ENCODE measurements at places on chromosomes 3 and 15.

GRCh38 chr3:138210528-138210927 lies 23.4 kb downstream of the ARMC8 start:
- DNase-seq: no peak

- DNase-seq: no peak
These were observed 9.9 kb downstream of the CCRL2 start for GRCh38 chr3:46416811-46417510.

GRCh38 chr3:177610686-177611633 lies 413.7 kb upstream of the TBL1XR1 start:
- peak; percentile 6 for DNase-seq

DNA sequence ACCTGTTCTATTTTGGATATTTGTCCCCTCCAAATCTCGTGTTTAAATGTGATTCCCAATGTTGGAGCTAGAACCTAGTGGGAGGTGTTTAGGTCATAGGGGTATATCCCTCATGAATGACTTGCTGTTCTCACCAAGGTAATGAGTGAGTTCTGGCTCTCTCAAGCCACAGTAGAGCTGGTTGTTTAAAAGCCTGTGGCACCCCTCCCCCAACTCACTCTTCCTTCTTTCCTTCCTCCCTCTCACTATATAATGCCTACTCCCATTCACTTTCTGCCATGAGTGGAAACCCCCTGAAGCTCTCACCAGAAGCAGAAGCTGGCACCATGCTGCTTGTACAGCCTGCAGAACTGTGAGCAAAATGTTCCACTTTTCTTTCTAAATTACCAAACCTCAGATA lies 341.1 kb downstream of the SI start:
- DNase-seq: no peak

- no peak for DNase-seq
These were observed 229.5 kb upstream of the DPH6 start for GRCh38 chr15:35775471-35775870.

GRCh38 chr3:33187368-33187634 lies 31.3 kb downstream of the SUSD5 start:
- DNase-seq: no peak

DNA sequence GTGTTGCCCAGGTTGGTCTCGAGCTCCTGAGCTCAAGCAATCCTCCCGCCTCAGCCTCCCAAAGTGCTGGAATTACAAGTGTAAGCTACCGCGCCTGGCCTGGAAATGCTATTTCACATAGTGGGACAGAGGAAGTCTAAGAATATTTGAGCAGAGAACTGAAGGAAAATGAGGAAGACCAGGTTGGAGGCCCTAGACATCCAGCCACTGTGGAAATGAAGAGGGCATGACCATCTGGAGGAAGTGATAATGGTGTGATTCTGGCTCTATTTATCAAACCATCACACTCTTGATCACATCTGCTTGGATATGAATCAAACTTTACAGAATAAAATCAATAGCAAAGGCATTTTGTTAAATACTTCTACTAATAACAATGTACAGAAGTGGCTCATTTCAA lies 65.9 kb upstream of the ARHGEF3 start:
- no peak for DNase-seq

DNA sequence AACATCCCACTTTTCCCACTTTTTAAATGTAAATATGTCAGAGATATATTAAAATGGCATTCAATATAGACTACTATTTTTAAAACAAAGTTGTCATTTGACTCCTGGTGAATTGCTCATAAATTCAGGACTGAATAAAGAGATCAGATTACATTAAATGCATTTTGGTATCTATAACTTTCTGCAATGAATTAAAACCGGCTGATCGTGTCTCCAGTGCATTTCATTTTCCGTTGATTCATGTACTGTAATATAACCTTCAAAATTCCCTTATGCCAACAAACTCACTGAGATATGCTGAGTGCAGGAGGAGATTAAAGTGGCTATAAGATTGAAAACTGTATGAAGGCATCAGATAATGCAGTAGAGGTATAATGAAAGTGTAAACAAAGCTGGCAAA lies 361.1 kb upstream of the CDIN1 start:
- no peak for DNase-seq

All from T follicular helper cell (primary cell).